GM20000 (cell line): ENCODE measurements at places on chromosomes 2 and 18.

GRCh38 chr18:35005963-35006577, 35.1 kb upstream of the MAPRE2 start:
- DNase-seq: peak; percentile 45

- DNase-seq: no peak
Measured at GRCh38 chr2:203973000-203973399, 36.4 kb downstream of the ICOS start.

DNA sequence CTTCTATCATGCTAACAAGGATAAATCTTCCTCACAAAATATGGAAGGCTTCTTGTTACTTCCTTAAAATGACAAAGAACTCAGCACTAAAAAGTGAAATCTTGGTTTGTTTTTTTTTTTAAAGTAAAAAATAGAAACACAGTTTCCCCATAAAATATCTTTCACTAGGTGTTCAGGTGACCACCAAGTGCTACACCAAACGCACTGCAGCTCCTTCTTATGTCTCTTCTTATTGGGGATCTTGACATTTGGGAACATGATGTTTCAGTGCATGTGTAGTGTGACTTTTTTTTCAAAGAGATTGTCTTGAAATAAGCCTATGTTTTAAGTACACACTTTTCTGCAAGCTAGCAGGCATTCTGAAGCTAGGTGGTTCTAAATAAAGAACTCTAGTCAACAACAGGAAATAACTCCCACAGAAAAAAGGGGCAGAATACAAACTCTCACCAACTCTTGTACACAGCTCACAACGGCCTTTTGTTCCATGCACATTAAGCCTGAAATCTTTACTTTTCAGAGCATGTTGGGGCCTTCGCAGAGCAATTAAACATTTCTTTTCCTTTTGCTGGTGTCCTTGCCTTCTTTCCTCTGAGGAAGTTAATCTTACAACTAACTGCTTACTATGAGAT, 13.2 kb upstream of the SERTAD2 start:
- no peak for DNase-seq

GRCh38 chr2:481388-481787, 193.5 kb upstream of the ALKAL2 start:
- no peak for DNase-seq

- no peak for DNase-seq
Measured at GRCh38 chr2:239399433-239399920, 1.3 kb downstream of the HDAC4 start.

DNA sequence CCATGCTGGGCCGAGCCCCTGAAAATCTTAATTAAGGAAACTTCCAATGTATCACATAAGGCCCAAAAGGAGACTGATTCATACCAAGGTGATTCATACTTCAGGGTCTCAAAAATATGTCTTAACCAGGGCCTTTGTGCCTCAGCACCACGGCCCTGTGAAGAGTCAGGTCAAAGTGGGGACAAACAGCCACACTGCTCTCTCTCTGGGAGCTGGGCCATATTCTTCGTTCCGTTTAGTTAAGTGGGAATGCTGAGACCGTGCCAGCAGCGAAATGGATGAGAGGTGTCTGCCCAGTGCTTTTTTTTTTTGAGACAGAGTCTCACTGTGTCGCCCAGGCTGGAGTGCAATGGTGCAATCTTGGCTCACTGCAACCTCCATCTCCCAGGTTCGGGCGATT, 9.3 kb upstream of the PTMA start:
- DNase-seq: no peak

DNA sequence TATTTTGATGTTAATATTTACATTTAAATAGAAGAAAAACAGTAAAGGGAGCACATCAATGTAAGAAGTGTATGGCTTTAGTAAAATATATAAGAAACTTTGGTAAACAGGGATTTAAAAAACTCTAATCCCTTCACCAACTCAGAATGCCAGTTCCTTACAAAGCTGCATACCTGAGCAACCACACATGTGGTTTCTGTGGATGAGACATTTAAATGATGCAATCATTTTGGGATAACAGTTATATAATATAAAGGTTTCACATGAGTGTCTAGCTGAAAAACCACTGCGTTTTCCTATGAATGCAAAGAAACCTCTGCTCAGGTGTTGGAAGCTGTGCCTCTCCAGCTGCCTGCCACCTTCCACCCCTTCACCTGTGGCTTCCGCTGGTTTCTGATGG, 209.1 kb upstream of the REV1 start:
- no peak for DNase-seq

DNA sequence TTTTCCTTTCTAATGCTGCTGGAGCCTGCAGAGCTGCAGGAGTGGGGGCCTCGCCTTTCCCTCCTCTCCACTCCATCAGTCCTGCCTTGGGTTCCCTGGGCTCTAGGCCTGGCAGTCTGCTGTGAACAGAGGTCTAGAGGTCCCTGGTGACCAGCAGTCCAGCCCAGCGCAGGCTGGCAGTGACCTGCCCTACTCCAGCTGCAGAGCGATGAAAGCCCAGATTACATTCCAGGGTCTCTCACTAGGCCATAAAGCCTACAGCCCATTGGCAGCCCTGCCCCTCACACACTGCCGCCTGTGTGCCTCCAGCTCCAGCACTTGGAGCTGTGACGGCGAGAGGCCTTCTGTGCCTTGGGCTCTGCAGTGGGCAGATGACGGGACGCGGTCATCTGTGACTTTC, 14.8 kb upstream of the MAL start:
- no peak for DNase-seq

DNA sequence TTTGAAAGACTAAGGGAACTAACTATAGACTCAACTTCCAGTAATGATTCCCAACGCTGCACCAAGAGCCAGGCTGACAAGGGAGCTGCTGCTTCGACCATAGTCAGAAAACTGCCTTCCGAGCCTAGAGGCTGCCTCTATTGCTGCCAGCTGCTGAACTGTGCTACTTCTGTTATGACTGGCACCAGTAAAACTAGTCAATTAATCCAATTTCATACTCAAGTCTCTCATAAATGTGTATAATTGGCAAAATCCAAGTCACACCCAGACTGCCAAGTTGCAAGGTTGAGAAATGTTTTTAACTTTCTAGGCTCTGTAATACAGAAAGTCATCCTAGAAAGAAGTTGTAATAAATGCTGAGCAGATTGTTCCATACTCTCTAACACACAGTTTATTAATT, 117.4 kb downstream of the SPOPL start:
- no peak for DNase-seq

DNA sequence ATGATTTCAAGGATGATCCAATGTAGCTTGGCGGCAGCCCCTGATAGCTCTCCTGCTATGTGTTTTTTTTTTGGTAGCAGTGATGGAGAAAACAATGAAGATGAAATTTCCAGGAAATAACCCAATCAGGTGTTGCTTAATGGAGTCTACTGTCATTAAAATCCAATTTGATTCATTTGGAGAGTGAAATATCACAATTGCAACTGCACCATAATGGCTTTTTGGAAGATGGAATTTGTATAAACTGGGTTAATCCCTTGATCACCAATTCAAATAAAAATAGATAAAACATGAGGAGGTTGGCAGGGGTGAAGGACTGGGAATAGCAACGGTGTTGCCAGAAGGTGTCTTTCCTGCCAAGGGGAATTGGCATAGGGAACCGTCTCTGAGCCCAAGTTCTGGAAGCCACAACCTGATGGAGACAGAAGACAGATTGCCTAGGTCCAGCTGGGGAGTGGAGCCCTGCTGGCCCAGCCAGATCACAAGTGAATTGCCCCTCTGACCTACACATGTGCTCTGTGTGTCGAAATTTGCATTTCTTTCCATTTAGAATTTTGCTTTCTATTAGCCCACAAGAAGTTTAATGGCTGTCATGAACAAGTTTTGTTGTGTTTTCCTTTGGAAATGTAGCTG, 170.3 kb upstream of the SPRED2 start:
- DNase-seq: no peak

DNA sequence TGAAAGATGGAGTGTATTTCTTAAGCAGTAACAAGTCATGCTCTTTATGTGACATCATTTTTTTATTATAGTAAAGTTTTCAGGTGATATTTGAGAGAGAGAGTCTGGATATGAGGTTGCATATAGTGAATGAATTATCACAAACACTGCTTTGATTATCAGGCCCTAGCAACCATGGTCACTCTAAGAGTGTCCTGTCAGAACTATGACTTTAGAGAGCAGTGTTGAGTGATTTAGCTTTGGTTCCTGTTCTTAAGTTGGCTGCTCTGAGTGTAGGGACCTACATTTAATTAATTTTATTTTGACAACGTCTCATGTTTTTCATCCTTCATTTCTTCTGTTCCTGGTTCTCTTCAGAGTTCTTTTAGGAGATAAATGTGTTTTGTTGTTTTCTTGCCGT, 275.5 kb downstream of the KCNJ3 start:
- no peak for DNase-seq

- DNase-seq: no peak
Measured at GRCh38 chr18:12441475-12442034, 33.8 kb downstream of the PRELID3A start.

DNA sequence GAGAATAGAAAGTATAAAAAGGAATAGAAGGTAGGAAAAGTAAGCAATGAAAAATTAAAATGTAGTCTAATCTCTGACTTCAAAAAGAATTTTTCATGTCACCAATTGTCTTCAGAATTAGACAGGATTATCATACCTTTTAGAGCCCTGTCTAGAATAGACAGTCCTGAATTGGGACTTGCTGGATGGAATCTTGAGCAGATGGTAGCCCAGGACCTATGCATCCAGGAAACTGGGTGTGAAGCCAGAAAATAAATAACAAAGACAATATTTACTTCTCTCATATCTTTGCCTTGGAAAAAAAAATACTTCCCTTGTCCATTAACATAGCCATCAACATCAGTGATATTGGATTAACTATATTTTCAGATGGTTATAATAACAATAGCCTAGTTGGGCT, 97.8 kb upstream of the UNC80 start:
- DNase-seq: no peak

- no peak for DNase-seq
Measured at GRCh38 chr2:29940706-29941105, 19.3 kb upstream of the ALK start.

GRCh38 chr2:189870381-189871085, 86.3 kb downstream of the PMS1 start:
- DNase-seq: no peak

DNA sequence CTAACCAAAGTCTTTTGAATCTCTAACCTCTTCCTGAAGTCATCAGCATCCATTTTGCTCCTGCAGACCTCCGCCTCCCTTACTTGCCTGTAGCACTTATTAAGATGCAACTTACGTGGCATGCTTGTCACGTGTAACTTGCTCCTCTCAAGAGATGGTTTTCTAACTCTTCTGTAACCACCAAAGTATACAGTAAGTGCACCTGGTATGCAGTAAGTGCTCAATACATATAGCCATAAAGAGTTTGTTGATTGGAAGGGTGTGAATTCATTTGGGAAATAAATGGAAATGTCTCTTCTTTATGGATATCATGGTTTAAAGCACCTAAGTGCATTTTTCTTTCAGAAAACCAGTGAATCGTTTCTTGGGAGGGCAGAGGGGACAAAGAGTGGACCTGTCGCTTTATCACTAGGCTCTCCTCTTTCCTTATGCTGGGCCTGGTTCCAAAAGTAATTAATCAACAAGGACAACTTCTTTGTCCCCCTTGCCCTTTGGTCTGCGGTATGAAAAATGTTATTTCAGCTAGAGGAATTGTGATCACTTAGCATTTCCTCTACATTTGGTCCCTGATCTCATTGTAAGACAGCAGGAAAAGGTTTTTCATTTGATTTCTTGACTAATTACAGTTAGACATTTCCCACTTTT, 370.0 kb upstream of the SPRED2 start:
- no peak for DNase-seq

- DNase-seq: no peak
Measured at GRCh38 chr2:29174937-29175336, 59.7 kb downstream of the CLIP4 start.

DNA sequence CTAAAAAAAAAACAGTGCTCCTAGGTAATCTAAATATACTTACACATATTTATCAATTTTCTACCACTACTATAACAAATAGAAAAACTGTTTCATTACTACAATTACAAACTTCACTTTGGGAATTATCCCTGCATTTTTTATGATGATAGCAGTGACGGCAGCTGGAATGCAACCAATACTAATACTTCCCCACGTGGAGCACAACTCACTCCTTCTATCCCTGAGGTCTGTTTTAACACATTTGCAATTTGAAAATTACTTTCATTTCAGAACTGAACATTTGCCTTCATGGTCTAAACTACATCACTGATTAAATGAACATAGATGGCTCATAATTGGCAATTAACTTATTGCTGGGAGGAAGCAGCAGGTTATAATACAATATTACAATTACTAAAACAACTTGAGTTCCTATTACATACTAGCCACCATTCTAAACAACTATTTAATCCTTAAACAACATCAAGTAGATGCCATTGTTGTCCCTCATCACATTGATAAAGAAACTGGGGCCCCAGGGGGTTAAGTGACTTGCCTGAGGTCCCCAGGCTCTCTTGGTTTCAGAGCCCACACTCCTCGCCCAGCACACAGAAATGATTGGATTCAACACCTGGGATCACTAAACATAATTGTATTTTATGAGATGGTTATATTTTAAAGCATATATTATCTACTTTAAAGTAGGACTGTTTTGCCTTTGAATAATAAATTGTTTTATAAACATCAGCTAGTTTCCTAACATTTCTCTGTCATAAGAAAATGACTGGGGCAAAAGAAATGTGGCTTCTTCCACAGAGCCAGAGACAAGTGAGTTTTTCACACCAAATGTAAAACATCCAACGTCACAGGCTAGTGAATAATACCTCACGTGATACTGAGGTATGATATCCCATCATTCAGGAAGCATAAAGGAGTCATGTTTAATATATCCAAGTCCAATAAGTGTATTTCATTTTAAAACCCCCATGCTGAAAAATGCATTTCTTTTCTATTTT, 6.2 kb downstream of the COLEC12 start:
- no peak for DNase-seq

GRCh38 chr2:79750321-79750720, 237.5 kb downstream of the CTNNA2 start:
- DNase-seq: no peak
